GDM1 (cell line): ENCODE measurements at places on chromosomes 7 and 10.

DNA sequence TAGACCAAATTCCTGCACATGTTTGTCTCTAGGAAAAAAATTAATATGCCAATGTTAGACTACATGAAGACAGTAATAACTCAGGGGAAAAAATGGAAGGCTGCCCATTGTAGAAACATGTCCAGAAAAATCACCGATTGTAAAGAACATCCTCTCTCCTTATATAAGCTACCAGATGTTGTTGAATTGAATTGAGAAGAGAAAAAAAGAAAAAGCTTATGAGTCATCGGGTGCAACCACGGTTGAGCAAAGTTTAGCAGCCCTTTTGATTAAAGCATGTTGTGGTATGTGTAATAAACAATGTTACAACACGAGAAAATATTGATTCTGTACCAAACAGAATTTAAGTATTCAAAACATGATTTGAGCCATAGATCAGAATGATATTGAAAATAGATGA, 102.3 kb upstream of the ARHGAP21 start:
- DNase-seq: no peak

GRCh38 chr7:25347360-25348066, 119.2 kb upstream of the NPVF start:
- no peak for DNase-seq

- DNase-seq: no peak
Observed at GRCh38 chr7:51026341-51026740, 243.6 kb upstream of the GRB10 start.

- DNase-seq: no peak
Observed at GRCh38 chr10:24962995-24963394, 10.6 kb upstream of the PRTFDC1 start.

DNA sequence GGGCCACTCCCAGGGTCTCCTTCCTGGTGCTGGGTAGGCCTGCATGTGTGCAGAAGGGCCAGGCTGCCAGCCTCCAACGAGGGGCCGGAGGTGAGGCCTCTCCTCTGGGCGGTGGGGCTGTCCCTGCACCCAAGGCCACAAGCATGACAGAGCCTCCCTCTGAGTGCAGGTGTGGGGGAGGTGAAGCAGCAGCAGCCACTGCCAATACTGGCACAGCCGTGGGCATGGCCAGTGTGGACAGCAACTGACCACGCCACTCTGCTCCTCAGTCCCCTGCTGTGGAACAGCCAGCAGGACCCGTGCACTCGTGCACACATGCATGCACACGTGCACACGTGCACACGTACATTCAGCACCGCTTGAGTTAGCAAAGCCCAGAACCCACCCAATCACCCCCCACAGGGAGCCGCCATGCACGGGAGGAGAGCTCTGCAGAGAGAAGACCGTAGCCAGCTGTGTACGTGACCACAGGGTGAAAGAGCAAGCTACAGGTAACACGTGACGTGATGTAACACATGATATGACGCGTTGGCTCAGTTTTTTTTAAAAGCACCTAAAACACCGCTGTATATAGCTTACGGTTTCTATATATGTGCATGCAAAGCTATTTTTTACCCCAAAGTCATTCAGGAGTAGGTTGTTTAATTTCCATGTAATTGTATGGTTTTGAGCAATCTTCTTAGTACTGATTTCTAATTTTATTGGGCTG, 23.1 kb downstream of the PAPOLB start:
- no peak for DNase-seq

DNA sequence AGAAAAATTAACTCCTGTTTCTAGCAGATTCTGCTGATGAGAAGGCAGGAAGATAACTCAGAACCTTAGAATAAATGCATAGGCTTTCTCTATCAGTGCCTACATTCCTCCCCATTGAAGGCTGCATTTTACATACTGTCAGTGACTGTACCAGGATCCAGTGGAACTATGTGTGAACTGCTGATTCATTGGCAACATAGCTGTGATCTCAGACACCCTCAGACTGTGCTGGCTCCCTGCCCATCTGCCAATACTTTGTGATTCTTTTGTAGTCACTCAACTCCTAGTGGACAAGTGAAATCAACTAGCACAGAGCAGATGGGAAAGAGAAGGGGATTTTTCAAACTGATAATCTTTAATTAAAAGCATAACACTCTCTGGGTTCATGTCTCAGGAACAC, 375.8 kb downstream of the MDFIC start:
- DNase-seq: no peak

GRCh38 chr7:144439717-144440205, 36.3 kb upstream of the NOBOX start:
- DNase-seq: no peak

- DNase-seq: no peak
Observed at GRCh38 chr10:2746638-2747037, 320.7 kb upstream of the PFKP start.

DNA sequence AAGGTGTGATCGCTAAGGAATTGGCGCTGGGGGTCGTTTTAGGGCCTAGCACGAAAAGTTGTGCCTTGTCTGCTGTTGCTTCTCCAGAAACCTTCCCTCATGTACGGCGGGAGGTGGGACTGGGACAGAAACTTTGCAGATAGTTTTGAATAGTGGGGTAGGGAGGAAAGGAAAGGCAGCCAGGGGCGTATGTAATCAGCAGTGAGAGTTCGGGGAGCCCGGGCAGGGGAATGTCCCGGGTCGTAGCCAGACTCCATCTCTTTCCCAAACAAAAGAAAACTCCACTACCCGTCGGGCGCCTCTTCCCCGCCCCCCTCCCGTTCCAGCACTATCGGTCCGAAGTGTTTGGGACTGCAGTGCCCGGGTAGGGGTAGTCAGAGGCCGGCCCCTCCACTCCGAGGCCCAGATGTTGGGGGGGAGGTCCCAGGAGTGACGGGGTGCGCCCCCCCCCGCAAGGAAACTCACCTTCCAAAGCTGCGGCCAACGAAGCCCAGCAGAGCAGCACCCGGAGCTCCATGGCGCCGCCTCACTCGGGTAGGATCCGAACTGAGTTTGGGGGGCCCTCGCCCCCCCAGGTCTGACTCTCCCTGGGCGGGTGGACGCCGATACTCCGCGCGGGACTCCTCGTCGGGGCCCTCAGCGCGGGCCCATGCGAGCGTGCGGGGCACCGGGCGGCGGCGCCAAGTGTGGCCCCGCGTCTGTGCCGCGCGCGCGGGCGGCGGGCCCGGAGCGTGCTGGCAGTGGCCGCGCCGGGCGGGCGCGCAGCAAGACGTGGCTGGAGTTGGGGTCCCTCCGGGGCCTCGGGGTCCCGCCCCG, 601 bp downstream of the EPHB4 start:
- no peak for DNase-seq

DNA sequence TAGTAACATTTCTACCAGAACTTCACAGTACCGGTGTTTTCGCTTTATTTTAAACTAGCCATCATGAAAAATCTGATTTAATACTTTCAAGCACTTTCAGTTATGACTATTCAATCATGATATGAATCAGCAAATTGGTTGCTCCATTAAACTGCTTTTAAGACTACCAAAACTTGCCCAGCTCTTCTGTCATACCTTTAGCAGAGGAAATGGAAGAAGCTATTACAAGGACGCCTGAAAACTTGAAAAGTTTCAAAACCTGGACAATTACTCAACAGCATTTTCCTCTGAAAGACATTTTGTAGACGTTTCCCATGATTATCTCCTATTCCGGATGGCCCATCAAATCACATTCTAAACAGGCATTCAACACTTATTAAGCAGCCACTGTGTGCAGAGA, 2.0 kb downstream of the JAZF1 start:
- DNase-seq: no peak

DNA sequence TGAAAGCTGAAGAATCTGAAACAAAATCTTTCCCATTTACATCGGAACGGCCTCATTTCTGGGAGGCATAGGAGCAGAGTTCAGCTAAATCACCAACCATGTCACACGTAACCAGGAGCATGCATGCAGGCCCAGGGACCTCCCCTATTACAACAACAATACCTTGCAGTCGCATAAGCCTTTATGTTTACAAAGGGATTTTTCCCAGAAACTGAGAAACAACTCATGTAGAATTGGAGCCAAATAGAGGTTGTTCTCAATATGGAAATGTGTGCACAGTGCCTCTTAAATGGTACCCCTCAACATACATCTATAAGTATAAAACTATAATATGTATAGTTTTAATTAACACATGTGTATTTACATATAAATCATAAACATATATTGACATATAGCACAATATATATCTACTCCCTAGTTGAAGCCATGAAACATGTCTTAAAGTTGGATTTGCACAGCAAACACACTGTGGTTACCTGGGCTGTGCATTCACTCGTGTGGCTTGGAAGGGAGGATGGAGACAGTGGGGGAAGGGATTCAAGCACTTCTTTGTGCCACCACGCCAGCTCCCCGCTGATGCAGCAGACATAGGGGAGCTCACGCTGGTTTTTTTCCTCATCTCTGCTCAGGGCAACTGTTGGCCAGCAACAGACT, 35.0 kb upstream of the DGKI start:
- no peak for DNase-seq

- DNase-seq: no peak
Observed at GRCh38 chr7:36607721-36608095, 116.6 kb downstream of the AOAH start.

DNA sequence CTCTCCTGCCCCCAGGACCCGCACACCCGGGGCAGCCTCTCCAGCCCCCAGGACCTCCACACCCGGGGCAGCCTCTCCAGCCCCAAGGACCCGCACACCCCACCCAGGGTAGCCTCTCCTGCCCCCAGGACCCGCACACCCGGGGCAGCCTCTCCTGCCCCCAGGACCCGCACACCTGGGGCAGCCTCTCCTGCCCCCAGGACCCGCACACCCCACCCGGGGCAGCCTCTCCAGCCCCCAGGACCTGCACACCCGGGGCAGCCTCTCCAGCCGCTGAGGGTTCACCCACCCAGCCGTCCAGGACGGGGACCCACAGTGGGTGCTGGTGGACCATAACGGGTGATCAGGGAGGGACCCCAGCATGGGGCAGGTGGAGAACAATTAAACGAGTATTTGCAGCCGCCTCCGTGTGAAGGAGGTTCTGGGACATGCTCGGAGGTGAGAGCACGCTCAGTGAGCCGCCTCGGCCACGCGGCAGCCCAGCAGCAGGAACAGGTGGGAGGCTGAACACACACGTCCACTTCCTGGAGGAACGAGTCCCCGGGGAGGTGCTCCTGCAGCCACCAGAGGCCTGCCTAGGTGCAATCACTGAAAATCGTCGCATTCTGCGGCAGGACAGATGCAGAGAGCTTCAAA, 107.9 kb downstream of the PDGFA start:
- no peak for DNase-seq

- no peak for DNase-seq
Observed at GRCh38 chr7:122206985-122207384, 62.9 kb upstream of the AASS start.

DNA sequence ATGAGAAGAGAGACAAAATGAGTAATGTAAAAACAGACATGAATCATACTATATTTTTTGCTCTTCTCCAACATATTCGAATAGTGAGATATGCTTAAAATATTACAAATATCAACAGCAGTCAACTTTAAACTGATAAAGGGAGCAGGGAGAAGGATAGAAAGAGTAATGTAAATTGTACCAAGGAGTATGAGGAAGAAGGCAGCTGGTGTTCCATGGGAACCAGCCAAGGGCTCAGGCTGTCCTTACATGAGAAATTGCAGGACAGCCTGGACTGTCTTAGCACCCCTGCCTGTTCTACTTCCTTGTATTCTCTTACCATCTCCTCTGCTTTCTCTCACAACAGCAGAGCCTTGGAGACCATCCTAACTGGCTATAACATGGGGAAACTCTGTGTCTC, 128.7 kb downstream of the TSPAN12 start:
- DNase-seq: no peak

GRCh38 chr10:114681542-114681941, 23.5 kb upstream of the ABLIM1 start:
- DNase-seq: no peak

GRCh38 chr10:94006591-94007550, 13.1 kb downstream of the PLCE1 start:
- no peak for DNase-seq

DNA sequence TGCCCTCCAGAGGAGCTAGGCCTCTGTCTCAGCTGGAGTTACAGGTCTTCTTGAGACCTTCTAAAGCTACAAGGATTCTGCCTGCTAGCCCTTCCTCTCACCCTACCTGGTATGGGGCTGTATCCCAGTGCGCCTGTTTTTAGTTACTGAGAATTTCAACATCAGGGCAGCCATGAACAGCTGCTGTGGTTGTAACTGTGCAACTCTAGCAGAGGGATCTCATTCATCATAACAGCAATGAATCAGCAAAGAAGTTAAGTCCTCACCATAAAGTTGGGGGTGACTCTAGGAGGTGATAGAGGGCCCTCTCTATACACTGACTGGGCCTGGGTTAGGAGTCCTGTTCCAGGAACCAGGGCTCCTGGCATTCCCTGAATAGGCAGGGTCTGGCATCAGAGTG, 14.0 kb upstream of the CDH23 start:
- DNase-seq: no peak

DNA sequence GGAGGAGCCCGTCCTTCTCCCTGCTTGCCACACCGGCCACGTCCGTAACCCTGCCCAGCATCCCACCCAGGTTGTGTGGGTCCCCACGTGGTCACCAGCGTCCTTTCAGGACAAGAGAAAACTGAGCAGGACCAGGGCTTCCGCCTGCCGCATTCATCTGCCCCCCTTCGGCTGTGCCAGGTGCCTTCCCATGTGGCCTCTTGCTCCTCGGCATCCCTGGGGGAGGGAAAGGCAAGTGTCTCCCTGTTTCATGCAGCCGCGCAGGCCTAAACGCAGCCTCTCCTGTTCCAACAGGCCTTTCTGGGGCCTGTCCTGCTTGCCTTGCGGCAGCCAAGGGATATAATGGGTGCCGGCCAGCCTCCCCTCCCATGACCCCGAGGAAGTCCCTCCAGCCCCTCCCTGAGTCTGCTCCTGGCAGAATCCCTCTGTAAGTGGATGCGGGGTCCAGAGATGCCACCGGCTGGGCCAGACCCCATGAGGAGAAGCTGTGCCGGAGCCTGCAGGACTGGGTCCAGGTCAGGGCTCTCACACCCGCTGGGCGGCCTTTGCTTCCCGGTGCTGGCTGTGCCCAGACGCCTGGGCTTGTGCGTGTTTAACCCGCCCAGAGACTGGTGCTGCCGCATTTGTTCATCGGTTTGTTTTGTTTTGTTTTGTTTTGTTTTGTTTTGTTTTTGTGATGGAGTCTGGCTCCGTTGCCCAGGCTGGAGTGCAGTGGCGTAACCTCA, 23.1 kb downstream of the SHH start:
- no peak for DNase-seq

GRCh38 chr10:64798297-64798696, 1277.1 kb downstream of the REEP3 start:
- no peak for DNase-seq

DNA sequence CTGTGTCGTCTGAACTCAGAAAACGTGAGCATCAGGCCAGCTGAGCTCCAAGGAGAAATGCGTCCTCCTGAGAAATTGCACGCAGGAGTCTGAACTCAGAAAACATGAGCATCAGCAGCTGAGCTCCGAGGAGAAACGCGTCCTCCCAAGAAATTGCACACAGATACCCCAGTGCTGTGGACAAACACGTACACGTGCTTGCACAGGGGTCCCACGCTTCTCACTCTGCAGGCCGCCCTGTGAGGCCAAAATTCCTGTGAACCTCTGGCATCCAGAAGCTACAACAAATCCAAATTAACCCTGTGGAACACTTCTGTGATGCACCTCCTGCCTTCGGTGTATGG, 133.8 kb downstream of the WDR37 start:
- no peak for DNase-seq

- peak; percentile 37 for DNase-seq
Observed at GRCh38 chr7:77316219-77316978, 99.8 kb downstream of the GSAP start.
